ENCODE measurements at places on chromosomes 5 and 9.
A peak's percentile ranks its signal among the peaks of the same experiment; 100 is the strongest.

- DNase-seq, result no peak
Observed at GRCh38 chr5:175813943-175814630, 57.3 kb upstream of the CPLX2 start.

- DNase-seq, result no peak
Observed at GRCh38 chr5:115457571-115457970, 87.0 kb downstream of the FEM1C start.

DNA sequence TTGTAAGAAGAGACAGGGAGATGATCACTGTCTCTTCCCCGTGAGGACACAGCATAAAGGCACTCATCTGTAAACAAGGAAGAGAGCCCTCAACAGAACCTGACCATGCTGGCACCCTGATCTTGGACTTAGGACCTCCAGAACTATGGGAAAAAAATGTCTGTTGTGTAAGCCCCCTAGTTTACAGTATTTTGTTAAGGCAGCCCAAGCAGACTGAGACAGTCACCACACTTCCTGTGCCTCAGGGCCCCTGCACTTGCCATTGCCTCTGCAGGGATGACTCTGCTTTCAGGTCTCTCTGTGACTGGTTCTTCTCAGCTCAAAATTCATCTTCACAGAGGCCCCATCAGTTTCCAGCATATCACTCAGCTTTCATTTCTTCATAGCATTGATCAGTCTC lies 372.1 kb downstream of the TLE1 start:
- DNase-seq, result peak; percentile 38

DNA sequence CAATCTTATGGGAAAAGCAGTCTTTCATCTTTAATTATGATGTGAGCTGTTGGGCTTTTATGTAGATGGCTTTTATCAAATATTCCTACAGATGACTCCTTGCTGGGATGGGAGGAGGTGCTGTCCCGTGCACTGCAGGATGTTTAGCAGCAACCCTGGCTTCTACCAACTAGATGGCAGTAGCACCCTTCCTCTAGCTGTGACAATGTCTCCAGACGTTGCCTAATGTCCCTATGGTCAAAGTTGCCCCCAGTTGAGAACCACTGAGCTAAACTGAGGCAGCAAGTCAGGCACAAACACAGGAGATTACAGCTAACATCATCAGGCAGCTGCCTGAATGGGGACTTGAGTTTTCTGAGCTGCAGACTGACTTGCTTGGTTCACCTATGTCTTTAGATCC lies 401.9 kb upstream of the PDE4D start:
- no peak for DNase-seq

GRCh38 chr9:136960212-136960937 lies 8.3 kb downstream of the LCN12 start:
- no peak for DNase-seq

GRCh38 chr5:88159591-88159990 lies 109.1 kb downstream of the TMEM161B start:
- no peak for DNase-seq

- no peak for DNase-seq
Observed at GRCh38 chr5:22314548-22314947, 538.6 kb downstream of the CDH12 start.

- no peak for DNase-seq
Observed at GRCh38 chr5:173670130-173670651, 53.7 kb upstream of the BOD1 start.

GRCh38 chr5:72189146-72189545 lies 81.9 kb downstream of the MAP1B start:
- no peak for DNase-seq

DNA sequence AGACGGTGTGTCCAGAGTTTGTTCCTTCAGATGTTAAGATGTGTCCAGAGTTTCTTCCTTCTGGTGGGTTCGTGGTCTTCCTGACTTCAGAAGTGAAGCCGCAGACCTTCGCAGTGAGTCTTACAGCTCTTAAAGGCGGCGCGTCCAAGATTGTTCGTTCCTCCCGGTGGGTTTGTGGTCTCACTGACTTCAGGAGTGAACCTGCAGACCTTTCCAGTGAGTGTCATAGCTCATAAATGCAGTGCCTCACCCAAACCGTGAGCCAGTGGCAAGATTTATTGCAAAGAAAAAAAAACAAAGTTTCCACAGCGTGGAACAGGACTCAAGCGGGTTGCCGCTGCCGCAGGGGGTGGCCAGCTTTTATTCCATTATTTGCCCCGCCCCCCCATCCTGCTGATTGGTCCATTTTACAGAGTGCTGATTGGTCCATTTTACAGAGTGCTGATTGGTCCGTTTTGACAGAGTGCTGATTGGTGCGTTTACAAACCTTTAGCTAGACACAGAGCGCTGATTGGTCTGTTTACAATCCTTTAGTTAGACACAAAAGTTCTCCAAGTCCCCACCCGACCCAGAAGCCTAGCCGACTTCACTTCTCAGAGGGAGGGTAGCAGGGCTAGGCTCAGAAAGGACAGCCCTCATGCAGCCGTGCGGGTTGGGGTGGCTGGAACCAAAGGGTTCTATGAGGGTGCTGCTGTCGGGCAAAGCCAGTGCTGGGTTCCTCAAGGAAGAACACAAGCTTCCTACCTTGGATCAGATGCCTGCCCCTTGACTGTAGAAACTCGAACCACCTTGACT lies 9.1 kb upstream of the RNF130 start:
- no peak for DNase-seq

- no peak for DNase-seq
Observed at GRCh38 chr5:82376307-82376706, 98.2 kb upstream of the RPS23 start.

DNA sequence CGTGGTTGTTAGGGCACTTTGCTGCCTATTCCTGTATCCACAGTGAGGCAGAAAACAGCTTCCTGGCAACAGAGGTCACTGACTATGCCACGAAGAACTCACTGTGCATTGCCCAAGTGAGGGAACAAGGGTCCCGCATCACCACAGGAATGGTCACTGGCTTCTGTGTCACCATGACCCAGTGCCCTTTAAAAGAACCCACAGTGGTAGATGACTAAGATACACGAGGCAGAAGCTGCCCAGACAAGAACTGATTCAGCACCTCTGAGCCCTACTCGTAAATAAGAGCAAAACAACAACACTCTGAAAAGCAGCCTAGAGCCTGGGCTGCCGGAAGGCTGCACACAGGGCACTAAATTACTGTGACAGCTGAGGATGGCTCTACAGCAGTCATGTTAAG lies 236.6 kb upstream of the RASEF start:
- no peak for DNase-seq

- no peak for DNase-seq
Observed at GRCh38 chr9:2478421-2478820, 143.2 kb upstream of the VLDLR start.

DNA sequence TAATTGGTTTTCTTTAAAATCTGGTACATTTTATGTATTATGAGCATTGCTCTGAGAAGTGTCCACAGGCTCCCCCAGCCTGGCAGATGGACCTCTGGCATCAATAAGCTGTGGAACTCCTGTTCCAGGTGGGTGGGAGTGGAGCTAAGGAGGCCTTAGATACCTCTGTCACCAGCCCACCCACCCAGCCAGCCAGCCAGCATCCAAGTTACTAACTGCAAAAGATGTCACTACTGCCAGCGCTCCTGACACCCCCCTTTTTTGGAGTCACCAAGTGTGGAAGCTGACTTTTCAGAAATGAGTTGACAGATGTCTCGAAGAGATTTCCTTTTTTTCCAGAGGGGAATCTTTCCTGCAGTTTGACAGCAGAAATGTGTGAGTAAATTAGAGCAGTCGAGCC lies 111.2 kb downstream of the GALNT10 start:
- no peak for DNase-seq
